Cardiac fibroblast (primary cell): ENCODE measurements at places on chromosomes 2 and 18.

GRCh38 chr18:5918205-5918858, 23.0 kb upstream of the TMEM200C start:
- no peak for DNase-seq

DNA sequence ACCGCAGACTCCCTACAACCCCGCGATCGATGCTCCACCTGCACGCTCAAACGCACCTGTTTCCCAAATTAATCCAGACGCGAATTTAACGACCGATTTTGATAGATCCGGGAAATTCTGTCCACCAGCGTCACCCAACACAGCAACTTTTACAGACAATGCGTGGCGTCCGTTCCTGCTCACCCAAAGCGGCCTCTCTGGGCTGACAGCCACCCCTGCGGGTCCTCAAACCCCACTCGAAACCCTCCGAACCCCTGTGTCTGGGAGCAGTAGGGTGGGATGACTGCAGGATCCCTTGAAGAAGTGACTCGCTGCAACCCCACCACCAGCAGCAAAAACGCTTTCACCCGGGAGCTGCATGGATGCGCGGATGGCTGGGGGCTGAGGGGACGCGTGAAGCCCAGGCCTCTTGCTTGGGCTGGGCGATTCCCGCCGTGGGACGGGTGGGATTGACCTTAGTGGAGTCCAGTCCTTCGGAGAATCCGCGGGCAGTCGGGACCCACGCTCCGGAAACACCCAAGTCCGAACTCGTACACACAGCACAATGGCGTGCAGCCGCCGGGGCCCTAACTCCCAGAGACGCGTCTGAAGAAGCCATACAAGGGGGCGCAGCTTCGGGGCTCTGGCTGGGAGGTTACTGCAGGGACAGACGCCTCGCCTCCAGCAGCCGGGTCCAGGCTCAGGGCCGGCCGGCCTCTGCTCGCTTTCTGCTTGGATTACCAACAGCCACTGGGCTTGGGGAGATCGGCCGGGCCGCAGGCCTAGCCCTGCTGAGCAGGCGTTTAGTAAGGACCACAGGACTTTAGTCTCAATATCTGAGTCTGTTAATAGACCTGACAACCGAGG, 31.1 kb upstream of the ATP6V1B1 start:
- DNase-seq: no peak

GRCh38 chr2:231866450-231866849, 59.7 kb downstream of the NPPC start:
- no peak for DNase-seq

DNA sequence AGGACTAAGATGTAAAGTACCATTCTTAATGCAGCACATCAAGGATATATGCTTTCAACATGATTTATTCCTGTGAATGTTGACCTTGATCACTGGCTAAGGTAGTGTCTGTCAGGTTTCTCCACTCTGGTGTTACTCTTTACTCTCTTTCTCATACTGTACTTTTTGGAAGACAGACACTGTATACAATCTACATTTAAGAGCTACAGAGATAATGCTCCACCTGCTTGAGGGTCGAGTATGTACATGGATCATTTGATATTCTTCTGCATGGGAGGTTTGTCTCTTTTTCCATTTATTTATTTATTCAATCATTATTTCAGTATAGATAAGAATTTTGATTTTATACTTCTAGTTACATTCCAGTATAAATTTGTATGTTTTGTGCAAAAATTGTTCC, 199.5 kb upstream of the RGPD4 start:
- no peak for DNase-seq

GRCh38 chr18:36757081-36757480, 71.7 kb downstream of the TPGS2 start:
- peak; percentile 76 for DNase-seq

GRCh38 chr2:129891341-129892320, 87.8 kb upstream of the RAB6C start:
- DNase-seq: no peak

- peak; percentile 79 for DNase-seq
Observed at GRCh38 chr18:9413576-9413975, 61.7 kb upstream of the RALBP1 start.

DNA sequence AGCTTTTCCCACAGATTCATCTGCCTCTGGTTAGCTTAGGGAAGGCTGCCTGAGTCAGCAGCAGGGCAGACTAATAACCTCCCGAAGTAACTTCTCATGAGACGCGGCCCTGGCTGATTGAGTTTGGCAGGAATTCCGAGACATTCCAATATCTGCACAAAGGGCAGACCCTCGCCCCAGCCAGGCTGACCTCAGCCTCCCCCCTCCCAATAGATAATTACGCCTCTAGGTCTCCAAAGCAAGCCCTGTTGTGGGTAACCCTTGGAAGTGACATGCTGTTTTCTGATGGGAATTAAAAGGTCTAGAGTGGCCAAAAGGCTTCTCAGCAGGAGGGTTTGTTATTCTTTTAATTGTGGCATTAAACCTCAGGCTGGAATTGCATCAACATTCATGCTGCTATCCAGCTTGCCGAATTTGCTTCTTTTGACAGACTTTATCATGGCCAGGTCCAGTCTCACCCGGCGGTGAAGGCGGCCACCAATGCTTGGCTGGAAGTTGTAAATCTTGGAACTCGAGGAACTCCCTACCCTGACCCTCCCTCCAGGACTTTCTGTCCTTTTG, 98.0 kb upstream of the SLC14A2 start:
- peak; percentile 59 for DNase-seq

DNA sequence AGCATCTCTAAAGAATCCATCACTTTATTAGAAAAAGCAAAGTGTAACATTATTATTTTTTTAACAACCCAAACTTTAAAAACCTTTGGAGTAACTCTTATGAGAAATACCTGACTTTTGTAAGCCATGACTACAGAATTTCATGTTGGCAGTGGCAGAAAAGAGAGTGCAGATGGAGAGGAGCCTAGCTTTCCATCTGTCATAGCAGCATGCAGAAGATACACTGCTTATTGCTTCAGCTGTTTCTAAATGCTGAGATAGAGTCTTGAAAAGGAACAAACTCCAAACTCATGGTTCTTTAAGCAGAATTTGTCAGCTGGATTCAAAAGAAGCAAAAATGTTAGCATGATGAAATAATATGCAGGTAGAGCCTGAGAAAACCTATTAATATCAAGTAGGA, 1130.3 kb downstream of the DPP10 start:
- no peak for DNase-seq

DNA sequence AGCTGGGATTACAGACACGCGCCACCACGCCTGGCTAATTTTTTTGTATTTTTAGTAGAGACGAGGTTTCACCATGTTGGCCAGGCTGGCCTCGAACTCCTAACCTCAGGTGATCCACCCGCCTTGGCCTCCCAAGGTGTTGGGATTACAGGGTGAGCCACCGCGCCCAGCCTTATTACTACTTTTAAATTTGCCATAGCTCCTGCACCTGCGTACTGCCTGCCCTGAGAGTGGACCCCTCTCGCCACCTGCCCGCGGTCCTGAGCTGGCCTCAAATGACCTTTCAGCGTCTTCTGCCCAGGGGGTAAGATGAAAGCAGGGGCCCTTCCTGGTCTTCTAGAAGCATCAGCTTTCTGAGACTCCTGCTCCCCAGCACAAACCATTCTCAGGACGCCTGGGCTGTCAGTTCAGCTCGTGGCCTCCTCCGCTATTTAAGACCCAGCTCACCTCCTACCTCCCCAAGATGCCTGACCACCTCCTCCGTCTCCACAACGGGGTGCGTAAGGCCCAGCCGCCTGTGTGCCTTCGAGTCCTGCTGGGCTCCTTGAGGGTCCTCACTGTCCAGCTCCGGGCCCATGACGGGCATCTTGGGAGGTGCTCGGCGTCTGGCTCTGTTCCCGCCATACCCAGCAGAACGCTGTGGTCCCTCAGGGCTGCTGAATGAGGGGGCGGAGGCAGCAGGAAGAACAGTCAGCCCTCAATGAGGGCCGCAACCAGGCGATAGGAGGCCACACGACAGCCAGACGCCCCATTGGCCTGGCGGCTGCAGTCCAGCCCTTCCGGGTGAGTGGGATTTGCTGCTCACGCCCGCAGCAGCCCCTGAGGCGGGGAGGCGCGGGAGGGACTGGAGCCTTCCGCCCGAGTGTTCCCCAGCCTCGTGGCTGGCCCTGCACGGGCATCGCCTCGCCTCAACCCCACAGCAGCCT, 266.6 kb downstream of the TFCP2L1 start:
- peak; percentile 61 for DNase-seq

DNA sequence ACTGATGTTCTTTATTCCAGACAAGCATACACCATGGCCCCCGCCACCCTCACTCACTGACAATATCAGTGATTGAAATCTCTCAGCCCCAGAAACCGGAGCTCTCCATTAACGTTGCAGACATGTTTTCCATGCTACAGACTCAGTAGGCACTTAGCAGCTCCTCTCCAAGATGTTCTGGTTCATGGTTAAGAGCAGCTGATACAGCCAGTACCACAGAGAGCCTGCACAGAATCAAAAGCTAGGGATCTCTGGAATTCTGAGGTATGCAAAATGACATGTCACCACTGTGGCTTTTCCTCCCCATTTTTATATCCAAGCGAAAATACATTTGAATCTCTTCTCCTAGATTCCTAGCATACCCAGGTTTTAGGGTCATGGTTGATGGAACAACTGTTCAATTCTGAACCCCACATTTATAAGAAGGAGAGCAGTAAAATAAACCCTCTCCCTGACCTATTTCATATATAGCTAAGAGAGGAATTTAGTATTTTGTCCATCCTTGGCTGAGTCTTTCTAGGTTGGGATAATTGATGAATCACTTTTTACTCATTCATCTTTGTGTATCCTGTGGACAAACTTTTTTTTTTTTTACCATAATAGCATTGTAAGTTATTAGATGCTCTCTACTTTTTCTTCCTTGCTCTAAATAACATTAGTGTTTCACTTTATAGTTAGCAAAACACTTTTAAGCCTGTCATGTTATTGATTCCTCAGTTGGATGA, 488.4 kb upstream of the PIK3C3 start:
- peak; percentile 5 for DNase-seq

DNA sequence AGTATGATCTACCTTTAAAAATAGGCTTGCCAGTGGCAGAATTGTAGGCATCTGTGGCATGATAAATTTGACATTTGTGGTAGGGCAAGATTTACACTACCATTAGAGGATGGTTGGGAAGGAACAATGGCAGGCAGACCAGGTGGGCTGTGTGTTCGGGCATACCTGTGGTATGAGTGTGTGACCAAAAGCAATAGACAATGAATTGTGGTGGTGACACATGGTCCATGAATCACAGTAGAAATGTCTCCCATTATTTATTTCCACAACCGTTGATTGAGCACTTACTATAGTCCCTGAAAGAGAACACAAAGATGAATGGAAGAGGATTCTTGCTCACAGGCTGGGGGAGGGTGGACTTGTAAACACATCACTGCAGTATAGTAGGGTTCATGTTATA, 29.9 kb upstream of the RUFY4 start:
- peak; percentile 74 for DNase-seq

GRCh38 chr2:86029873-86030272, 75.8 kb downstream of the POLR1A start:
- DNase-seq: no peak

DNA sequence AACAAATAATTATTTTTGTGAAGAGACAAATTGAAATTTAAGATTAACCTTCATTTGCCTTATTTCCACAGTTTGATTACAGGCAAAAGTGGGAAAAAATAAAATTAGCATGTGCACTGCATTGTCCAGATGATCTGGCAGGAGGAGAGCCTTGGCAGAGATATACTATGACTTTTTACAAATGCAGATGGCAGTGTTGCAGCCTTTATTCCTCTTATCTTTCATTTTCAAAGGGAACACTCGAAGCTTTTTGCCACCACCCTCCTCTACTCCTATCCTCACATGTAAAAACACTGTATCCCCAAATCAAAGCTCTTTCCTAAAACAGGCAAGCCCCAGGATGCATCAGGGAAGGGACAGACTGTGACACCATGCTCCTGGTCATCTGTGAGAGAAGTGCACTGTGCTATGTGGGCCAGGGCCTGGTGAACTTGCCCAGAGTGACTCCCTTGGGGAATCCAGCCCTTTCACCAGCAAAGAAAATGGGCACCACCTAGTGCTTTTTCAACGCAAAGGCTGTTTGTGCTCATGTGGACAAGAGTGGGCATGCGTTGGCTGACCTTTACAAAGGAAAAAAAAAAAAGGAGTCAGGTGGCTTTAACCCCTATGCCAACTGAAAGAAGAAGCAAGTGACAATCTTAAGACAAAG, 74.7 kb upstream of the ETAA1 start:
- DNase-seq: peak; percentile 71

GRCh38 chr2:137928547-137929518, 35.4 kb upstream of the HNMT start:
- peak; percentile 67 for DNase-seq

DNA sequence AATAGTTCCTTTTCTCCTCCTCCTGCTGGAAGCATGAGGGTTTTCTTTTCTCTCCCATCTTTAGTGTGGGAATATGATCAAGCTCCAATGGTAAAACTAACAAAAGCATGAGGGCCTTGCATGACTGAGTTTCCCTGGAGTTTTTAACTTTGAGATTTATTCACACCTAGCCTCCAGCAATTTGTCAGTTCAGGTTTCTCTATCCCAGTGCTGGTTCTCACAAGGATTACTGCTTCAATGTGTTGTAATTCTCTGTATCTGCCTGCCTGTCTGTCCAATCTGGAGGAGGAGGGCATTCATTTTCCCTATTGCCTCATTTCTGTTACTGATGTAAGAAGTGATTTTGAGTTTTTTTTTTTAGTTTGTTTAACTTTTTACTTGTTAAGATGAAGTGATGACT, 57.6 kb upstream of the RPRM start:
- no peak for DNase-seq

DNA sequence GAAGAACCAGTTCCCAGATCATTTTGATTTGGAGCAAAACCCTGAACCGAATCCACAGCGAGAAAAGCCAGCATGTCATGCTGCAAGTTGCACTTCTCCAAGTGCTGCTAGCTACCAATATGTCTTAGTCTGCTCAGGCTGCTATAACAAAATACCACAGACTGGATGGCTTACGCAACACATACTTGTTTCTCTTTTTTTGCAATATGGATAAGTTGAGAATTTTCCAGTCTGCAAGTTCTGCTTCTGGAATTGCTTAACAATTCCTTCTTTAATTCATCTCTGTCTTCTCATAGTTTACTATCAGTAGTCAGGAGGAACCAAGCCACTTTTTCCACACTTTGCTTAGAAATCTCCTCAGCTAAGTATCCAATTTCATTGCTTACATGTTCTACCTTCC, 105.9 kb upstream of the RBBP8 start:
- peak; percentile 48 for DNase-seq

GRCh38 chr2:176565641-176566323, 296.5 kb downstream of the MTX2 start:
- no peak for DNase-seq

GRCh38 chr2:237500681-237501424, 13.8 kb downstream of the MLPH start:
- peak; percentile 90 for DNase-seq

- DNase-seq: no peak
Observed at GRCh38 chr18:44386401-44386800, 294.3 kb upstream of the SETBP1 start.

GRCh38 chr2:10237392-10238321, 65.0 kb upstream of the HPCAL1 start:
- no peak for DNase-seq

DNA sequence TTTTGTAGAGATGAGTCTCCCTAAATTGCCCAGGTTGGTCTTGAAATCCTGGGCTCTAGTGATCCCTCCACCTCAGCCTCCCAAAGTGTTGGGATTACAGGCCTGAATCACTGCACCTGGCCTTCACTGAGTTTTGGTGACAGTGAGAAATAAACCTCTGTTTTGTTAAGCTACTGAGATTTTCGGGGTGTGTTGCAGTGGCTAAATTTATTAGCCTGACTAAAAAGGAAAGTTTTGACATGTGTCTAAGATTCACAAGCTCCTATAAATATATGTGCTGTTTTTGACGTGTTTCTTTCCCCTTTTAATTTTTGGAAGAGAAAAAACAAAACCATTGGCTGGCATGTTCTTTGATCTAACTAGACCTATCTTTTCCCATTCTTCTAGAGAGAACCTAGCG, 190.5 kb upstream of the MC4R start:
- DNase-seq: no peak
